Inflammatory macrophage treated with lipopolysaccharide for 1 hour (primary cell): ENCODE measurements at places on chromosomes 5 and 9.

DNA sequence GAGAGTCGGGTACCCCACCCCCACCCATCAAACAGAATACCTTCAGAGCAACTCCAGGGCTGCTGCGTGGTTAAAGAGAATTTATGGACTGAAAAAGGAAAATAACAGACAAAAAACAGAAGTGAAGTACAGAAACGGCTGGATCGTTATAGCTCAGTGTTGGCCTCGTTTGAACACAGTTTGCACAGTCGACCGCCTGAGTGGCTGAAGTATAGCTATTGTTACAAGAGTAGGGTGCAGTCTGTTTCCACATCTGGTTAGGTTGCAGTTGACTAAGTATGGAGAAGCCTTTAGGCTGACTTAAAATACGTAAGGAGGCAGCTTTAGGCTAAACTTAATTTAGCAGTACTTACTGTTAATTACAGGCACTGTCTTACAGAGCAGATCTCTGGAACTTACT lies 121.2 kb downstream of the GCNT1 start:
- no peak for DNase-seq

GRCh38 chr5:56617998-56618397 lies 197.4 kb upstream of the MAP3K1 start:
- no peak for DNase-seq

- DNase-seq: no peak
Observed at GRCh38 chr9:112078432-112078831, 96.7 kb downstream of the SUSD1 start.

DNA sequence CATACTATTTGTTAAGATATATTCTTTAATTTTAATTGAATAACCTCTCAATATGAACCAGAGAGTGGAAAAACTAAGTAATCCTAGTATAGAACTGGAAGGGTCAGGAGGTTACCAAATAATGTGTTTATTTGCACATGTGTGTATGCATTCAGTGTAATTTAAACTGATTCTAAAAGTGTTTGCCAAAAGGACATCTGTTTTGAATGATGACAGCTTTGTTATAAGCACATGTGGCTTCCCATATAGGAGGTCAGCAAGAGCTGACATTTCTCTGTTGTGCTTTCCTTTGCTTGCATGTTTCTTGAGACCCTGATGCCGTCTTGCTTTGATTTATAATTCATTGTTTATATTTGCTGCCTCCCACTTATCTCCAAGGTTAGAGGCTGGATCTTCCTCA lies 383.4 kb downstream of the BRINP1 start:
- DNase-seq: no peak

GRCh38 chr9:91423785-91424402 lies at the start of gene NFIL3:
NFIL3 (minus strand) TSS chr9:91423832; CDS start chr9:91410734, 13,098 bp downstream.
- DNase-seq: peak; percentile 86

- DNase-seq: no peak
Observed at GRCh38 chr5:36217988-36218387, 23.7 kb downstream of the NADK2 start.

- DNase-seq: no peak
Observed at GRCh38 chr5:117302949-117303348, 728.3 kb upstream of the SEMA6A start.

DNA sequence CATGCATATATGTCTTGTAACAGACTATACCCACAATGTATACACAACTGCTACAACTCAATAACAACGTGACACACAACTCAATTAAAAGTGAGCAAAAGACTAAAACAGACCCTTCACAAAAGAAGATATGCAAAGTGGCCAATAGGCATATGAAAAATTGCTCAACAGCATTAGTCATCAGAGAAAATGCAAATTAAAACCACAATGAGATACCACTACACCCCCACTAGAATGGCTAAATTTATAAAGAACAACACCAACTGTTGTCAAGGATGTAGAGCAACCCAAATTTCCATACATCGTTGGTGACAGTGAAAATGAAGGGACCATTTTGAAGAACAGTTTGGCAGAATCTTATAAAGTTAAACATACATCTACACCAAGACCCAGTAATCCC lies 38.9 kb downstream of the GABRB2 start:
- DNase-seq: no peak

DNA sequence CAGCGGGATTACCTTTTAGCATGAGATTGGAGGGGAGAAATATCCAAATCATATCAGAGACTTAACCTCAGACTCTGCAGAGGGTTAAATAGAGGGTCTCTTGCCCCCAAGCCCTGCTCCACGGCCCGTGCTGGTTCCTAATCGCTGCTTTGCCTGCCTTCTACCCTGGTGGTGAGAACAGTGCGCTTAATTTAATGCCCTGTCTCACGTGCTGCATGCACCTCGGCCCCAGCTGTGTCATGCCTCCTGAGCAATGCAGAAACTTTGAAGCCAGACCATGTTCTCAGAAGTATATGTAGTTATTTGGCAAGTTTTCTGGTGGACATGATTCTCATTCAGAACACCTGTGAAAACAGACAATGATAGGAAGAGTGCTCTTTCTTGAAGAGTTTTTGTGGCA lies 1.4 kb downstream of the OTULIN start:
- peak; percentile 12 for DNase-seq

DNA sequence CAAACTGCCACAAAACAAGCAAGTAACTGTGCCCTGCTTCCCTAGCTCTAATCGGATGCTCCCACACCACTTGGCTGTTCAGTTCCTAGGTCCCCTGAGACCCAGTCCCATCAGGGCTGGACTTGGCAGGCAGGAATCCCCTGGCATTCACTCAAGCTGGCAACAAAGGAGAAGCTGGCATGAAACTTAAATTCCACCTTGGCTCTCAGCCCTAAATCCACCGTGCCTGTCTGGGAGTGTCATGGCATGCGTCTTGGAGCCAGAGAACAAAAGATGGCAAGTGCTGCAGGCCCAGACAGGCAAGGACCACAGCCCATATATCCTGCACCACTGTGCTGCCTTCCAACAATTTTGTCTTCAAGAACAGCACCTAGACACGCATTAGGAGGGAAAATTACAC lies 38.2 kb downstream of the ETF1 start:
- no peak for DNase-seq

DNA sequence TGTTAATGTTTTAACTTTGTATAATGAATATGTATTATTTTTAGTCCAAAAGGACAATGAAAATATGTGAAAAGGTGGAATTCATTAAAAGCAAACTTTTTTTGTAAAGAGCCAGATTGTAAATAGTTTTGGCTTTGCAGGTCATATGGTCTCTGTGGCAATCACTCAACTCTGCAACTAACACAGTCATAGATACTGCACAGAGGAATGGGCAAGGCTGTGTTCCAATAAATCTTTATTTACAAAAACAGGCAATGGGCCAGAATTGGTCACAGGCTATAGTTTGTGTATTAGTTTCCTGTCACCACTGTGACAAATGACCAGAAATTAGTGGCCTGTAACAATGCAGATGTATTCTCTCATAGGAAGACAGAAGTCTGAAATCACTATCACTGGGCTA lies 125.4 kb upstream of the PTCH1 start:
- no peak for DNase-seq

DNA sequence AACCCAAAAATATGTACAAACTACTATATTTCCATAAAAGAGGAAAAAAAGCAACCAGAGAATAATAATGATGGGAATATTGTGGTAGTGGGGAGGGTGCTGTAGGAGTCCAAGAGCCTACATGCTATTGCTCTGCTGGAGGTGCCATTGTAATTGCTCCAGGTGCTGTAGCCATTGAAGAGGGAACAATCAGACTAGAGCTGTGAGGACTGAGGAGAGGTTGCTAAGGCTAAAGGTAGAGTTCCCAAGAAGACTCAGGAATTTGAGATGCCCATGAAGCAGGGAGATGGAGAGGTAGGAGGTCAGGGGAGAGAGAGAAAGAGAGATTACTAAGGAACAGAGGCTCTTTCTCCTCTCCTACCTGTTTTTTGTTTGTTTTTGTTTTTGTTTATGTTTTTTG lies 394.0 kb downstream of the DMRTA1 start:
- no peak for DNase-seq

DNA sequence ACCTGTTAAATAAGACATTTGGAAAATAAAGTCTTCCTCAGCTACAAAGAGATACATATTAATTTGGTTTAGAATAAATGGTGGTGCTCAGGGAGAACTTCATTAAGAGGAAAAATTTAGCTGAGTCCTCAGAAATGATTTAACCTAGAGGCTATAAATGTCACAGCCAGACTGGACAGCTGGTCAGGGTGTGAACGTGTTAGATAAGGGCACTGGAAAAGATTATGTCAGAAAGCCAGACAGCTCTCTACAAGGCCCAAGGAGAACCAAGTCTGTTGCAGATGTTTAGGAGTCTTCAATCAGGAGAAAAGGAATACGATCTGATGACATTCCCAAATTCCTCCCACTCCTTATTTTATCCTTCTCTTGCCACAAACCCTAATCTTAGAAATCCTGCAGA lies 265.2 kb downstream of the MAT2B start:
- no peak for DNase-seq

GRCh38 chr5:171999877-172000276 lies 6.6 kb downstream of the FBXW11 start:
- DNase-seq: no peak

- no peak for DNase-seq
Observed at GRCh38 chr5:82590112-82590511, 312.0 kb upstream of the RPS23 start.

DNA sequence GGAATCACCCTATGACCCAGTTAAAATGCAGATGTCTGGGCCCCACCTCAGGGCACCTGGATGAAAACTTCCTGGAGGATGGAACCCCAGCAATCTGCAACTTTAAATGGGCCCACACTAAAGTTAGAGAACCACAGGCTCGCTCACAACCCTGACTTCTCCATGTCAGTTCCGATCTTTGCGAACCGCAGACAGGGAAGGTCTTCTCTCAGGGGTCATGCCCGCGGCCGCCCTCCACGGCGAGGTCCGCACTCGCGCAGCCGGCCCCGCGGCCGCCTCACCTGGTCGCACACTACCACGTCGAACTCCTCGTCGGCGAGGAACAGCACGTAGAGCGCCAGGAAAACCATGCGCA lies 499 bp downstream of the ALG2 start:
- DNase-seq: no peak

- no peak for DNase-seq
Observed at GRCh38 chr9:20513126-20513913, 109.0 kb downstream of the MLLT3 start.

DNA sequence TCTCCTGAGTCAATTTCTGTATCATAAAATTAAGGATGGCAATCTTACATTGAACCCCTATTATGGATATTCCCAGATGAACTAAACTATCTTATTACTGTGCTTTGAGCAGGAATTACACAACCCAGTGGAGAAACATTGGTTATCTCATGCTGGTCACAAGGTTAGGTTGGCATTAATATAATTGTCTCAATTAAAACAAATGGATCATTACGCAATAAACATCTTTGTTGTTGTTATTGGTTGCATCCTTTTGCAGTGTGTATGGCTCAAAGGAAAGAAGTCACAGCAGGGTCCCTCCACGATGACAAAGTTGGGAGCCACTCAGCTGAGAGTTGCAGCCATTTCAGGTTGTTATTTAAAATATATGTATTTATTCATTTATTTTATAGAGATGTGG lies 297.0 kb upstream of the KLF4 start:
- peak; percentile 30 for DNase-seq

- DNase-seq: no peak
Observed at GRCh38 chr5:44887722-44888121, 79.0 kb downstream of the MRPS30 start.

- no peak for DNase-seq
Observed at GRCh38 chr5:124639095-124639665, 107.3 kb downstream of the ZNF608 start.

- DNase-seq: no peak
Observed at GRCh38 chr5:71699751-71700150, 19.3 kb upstream of the CARTPT start.

DNA sequence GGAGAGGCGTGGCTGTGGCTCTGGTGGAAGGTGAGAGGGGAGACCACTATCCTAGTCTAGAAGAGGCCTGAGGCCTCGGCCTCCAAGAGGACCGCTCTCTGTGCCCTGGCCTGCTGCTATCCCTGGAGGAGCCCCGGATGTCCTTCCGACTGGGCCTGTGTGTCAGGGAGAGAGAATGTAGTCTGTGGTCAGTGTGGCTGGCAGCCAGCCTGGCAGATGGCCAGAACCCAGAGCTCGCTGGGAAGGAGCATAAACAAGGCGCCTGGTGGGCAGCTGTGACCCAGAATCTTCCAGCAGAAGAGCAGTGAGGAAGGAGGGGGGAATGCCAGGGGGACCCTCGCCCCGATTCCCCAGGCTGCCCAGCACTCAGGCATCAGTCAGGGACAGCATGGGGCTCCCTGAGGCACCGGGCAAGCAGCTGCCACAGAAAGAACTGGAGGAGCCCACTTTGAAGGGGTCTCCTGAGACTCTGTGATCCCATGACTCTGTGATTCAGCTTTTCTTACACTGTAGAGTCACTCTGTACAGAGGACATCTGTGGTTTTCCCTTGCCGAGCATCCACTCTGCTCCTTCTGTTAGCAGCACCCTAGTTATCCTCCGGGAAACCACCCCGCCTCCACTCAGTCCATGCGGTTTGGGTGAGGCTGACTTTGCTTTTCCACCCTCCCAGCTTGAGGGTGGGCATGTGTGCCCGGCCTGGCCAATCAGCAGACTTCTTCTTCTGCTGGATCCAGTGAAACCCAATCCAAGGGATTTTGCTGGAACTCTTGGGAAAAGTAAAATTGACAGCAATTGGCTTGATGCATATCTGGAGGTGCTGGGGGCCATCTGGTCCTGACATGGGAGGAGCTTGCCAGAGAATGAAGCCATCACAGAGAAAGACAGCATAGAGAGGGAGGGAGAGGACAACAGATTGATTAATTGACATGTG lies 46.2 kb upstream of the PWWP2A start:
- DNase-seq: peak; percentile 85

GRCh38 chr9:13810510-13810909 lies 503.4 kb downstream of the NFIB start:
- DNase-seq: no peak

DNA sequence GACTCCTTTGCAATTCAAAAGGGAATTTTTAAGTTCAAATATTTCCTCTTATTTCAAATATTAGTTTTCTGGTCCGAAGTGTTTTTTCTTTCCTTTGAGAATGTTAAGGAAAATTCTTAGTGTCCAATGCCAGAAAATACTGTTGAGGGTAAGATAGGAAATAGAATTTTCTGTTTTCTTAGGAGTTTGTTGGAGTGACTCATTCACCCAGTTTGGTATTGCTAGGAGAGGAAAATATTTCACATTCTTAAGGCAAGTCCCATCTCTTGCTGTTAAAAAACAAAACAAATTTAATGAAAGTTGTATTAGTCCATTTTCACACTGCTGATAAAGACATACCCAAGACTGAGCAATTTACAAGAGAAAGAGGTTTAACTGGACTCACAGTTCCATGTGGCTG lies 349.2 kb upstream of the ADAMTSL1 start:
- DNase-seq: no peak

DNA sequence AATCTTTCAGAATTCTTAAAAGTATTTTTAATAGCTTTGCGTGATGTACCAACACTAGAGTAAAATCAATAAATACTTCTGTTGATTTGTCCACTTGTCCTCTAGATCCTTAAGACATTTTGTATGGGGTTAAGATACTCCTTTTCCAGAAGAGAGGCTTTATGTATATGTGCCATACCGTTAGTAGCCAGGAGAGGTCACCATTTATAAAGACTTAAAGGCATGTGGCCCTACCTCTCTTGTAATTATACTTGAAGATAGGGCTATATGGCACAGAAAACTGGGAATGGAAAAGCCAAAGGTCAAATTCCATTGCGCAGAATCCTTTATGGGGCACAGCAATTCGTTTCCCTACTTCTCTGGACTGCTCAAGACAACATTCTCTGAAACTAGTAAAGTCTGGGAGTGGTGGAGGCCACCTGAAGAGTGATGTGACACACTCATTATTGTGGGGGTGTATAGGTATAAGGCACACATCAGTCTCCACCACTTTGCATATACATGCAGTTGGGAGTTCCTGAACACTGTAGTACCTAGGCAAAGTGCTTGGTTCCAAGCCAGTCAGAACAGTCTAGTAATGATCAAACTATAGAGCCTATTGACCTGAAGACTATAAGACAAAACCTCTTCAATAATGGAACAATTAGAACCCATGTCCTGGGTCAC lies 140.1 kb upstream of the FBXL17 start:
- peak; percentile 72 for DNase-seq
